GM19239 (cell line): ENCODE measurements at places on chromosomes 11 and 22.

GRCh38 chr11:35584321-35584720 is 33.9 kb upstream of the FJX1 start:
- no peak for DNase-seq

DNA sequence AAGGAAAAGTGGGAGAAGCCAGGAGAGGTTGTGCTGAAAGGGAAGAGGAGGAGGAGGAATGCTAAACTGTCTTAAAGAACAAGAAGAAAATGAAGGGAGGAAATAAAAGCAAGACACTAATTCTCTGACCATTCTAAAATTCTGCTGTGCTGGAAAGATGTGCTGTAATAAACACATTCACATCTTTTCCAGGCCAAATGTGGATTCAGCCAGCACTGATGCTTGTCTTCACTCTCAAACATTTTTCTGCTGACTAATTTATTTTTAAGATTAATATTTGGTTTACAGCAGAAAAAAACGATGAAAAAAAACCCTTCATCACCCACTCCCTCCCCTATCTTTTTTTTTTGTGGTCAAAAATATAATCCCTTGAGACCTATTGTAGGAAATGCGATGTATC is 223.6 kb downstream of the SWAP70 start:
- no peak for DNase-seq

GRCh38 chr11:135033540-135033939 is 621.5 kb upstream of the B3GAT1 start:
- DNase-seq = no peak

DNA sequence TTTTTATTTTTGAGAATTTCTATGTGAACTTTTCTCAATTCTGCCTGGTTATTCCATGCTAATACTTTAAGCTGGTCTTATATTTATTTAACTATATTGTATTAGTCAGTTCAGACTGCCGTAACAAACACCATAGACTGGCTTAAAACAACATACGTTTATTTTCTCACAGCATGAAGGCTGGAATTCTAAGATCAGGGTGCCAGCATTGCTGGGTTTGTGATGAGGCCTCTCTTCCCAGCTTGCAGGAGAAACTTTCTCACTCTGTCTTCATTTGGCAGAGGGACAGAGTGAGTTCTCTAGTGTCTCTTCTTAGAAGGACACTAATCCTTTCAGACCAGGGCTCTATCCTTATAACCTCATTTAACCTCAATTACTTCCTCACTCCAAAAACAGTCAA is 16.2 kb upstream of the TEAD1 start:
- no peak for DNase-seq

DNA sequence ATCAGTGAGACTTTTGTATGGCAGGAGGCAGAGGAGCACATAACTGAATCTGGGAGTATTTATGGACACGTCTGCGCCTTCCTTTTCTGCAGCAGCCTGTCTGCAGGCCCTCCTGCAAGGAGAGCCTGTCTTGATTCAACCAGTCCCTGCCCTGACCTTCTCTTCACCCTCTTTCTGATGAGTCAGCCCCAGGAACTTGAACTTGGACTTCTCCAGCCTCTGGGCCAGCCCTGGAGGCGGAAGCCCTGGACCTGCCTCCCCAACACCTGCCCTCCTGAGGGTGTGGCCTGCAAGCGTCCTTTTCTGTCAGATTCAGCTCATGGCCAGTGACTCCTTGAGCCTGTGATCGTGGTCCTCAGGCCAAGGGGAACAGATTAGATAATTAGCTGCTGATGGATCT is 20.0 kb downstream of the DAGLA start:
- DNase-seq = no peak

DNA sequence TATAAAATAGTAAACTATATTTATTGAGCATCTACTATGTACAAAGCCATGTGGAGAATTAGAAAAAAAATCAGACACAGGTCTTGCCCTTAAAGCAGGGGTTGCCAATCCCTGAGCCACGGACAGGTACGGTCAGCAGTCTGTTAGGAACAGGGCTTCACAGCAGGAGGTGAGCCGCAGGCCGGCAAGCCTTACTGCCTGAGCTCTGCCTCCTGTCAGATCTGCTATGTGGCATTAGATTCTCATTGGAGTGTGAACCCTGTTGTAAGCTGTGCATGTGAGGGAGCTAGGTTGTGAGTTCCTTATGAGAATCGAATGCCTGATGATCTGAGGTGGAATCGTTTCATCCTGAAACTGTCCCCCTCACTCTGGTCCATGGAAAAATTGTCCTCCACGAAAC is 2.1 kb upstream of the RAG2 start:
- no peak for DNase-seq

DNA sequence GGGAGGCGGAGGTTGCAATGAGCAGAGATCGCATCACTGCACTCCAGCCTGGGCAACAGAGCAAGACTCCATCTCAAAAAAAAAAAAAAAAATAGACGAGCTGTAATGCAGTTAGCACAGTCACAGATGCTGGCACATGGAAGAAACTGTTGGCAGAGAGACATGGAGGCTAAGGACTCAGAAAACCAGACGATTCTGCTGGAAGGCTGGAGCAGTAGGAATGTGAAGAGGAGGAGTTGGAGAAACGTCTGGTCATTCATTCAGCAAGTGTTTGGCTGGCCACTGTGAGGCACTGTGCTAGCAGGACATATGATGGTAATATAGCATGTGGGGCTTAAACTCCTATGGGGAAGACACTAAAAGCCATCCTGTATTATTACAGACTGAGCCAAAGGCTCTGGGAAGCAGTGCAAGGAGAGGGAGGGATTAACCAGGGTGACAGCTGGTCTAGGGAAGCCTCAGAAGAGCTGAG is 5.0 kb downstream of the UQCR10 start:
- DNase-seq = no peak

- no peak for DNase-seq
Measured at GRCh38 chr11:64650923-64651523, 60.0 kb downstream of the SLC22A12 start.

DNA sequence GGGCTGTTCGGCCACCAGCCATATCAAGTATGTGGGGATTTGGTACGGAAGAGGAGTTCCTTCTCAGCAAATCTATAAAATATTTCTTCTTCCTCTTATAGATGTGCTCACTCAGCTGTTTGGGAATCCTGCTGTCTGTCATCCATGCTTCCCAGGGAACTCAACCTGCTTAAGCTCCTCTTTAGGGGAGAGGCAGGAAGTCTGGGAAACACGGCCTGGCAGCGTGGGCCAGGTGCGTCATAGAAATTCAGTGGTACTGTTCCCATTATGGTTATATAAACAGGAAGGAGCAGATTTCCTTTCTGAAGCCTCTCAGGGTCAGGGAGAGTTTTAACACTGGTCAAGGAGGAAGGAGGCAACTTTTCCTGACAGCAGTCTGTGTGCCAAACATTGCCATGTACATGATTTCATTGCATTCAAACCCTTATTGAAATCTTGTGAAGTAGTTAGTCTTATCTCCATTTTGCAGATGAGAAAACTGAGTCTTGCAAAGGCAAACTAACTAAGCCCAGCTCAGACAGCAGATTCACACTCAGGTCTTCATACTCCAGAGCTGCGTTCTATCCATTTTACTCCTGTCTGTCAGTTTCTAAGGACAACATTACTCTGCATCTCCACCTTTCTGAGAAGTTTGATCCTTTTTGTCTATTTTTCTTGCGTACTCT is 35.4 kb upstream of the AMOTL1 start:
- no peak for DNase-seq

DNA sequence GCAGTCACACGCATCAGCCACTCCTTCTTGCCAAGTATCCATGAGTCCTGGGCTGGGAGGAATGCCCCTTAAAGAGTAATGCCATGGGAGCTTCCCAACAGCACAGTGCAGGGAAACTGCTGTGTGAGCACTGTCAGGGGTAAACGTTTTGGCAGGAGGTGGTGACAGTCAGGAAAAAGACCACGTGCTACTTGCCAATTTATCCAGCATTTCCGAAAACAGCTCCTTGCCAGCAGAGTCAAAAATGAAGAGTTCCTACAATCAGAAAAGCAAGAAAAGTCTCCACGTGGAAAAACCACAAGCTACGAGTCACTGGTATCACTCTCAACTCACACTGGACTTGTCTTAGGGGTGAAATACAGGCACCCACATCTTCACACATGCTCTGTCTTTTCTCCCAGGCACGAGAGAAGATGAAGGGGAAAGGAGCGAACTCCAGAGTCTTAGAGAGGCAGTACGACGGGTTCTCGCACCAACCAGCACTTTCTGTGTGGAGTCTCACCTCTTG is 9.9 kb downstream of the IFT27 start:
- no peak for DNase-seq

DNA sequence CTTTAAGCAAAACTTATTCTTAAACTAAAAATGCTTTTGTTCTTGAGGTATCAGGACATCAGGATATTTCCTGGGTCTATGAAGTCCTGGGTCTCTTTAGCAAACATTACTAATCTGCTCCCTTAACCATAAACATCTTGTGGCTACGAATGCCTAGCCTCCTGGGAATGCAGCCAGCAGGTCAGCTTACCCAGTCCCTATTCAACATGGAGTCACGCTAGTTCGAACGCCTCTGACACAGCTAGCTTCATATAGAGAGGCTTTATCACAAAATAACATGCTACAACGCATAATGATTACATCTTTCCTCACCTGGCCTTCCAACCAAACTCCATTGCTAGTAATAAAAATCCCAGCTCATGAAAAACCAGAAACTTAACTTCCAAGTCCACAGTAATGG is 17.5 kb upstream of the FIBIN start:
- DNase-seq = no peak

DNA sequence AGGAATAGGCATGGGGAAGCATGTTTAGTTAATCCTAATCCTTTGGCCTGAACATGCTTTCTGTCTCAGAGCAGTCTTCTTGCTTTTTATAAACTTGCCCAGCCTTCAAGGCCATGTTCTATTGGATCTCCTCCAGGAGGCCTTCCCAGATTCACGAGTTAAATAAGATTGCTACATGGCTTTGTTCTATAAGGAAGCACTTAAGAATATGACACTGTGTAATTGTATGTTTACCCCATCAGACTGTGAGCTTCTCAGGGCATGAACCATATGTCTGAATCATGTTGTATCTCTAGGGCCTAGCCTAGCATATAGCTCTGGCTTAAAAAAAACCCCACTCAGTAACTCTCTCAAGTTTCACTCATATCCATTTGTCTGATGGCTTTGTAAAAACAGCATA is 26.4 kb upstream of the UCP3 start:
- no peak for DNase-seq
